ENCODE measurements at places on chromosomes 4 and X. TPM values are rescaled to one million over a fixed set of nuclear protein-coding genes. Genes with fewer than 3 reads are reported as not detected.

- DNase-seq = no peak
These were observed 35.3 kb downstream of the LGI2 start for GRCh38 chr4:24995346-24995919.

GRCh38 chr4:104860238-104861123, 286.2 kb upstream of the TET2 start:
- peak; percentile 70 for DNase-seq

- DNase-seq = no peak
These were observed 58.9 kb downstream of the HAUS3 start for GRCh38 chr4:2182994-2183393.

GRCh38 chr4:142812091-142812490, 34.0 kb downstream of the INPP4B start:
- no peak for DNase-seq

- DNase-seq = no peak
These were observed 396.3 kb upstream of the FSTL5 start for GRCh38 chr4:162560073-162560472.

- DNase-seq = no peak
These were observed 11.3 kb upstream of the SPCS3 start for GRCh38 chr4:176308441-176308840.

DNA sequence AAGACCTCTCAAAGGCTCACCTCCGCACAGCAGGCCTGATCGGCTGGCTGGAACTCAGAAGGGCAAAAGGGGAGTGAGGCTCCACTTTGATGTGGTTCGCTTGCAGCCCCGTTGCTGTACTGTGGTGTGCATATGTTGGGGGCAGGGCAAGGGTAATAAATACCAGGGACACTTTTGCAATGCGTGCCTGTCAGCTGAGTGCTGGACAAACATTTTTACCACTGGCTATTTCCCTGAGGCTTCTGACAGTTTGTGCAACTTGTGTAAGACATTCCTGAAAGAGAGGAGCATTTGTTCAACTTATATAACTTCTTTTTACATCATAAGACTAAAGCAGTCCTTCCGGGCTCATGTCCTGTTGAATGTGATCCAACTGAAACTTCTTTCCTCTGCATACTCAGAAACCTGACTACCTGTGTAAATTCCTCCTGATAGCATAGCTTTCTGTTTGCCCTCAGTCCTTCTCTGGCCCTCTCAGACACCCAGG, 82.3 kb downstream of the SPRY1 start:
- peak; percentile 57 for DNase-seq

DNA sequence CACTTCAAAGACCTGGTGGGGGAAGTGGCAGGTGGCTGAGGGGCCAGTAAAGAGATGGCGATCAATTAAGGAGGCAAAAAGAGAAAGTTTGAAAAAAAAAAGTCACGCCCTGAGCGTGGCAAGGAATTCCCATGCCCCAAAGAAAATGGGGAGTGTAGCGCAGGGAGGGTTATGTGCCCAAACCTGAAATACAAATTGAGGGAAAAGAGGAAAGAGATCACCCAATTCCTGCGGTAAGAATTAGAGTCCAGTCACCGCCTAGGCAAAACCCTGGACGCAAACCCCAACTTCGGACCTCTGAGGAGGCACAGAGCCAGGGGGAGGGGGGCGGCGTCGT, 595 bp downstream of the ENOX2 start:
- no peak for DNase-seq

DNA sequence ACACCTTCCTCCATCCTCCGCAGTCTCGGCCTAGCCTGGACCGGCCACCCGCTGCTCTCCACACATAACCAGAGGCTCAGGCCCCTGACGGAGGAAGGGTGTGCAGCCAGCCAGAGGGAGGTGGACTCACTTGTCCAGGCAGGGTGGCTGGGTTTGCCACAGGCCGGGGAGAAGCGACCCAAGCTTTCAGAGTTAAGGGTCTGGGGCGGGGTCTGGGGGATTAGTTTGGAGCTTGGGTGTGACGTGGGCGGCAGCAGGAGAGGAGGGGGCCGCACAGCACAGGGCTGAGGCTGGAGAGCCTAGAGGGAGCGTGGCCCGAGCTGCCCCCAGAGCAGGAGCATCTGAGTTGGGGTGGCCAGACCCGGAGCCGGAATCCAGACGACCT, 22.4 kb upstream of the CPLX1 start:
- DNase-seq = no peak

GRCh38 chr4:38381788-38382187, 282.2 kb upstream of the KLF3 start:
- DNase-seq = no peak

DNA sequence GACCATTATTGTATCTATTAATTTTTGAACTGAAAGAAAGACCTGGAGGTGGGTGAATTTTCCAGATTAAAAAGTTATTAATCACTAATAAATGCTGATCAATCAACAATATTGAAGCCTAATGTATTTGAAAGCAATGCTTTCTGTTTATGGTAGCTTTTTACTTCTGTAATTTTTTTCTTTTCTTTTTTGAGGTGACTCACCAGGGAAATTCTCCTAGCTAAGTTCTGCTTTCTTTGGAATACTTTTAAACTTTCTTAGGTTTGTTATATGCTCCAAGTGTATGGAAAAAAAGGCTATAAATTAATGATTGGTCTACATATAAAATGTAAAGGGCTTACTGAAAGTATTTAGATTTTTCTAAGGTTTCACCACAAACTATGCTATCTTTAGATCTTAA, 94.2 kb downstream of the MBNL3 start:
- DNase-seq = no peak

DNA sequence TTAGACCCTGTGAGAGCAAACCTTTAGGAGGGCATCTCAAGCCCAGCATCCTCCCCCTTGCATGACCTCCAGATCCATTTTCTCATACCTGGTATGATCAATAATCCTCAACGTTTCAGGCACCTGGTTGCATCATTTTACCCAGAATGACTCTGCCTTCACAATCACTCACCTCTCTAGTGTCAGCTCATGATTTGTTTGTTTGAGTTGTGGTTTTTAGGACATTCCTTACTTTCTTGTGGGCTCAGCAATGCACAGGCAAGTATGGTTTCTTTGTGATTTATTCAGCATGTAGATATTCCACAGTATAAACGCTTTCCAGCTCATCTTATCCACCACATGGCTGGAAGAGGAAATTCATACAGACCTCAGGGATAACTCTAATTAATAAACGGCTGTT, 93.6 kb upstream of the CPEB2 start:
- no peak for DNase-seq

- peak; percentile 42 for DNase-seq
These were observed 72.9 kb upstream of the STIM2 start for GRCh38 chr4:26787461-26788340.

DNA sequence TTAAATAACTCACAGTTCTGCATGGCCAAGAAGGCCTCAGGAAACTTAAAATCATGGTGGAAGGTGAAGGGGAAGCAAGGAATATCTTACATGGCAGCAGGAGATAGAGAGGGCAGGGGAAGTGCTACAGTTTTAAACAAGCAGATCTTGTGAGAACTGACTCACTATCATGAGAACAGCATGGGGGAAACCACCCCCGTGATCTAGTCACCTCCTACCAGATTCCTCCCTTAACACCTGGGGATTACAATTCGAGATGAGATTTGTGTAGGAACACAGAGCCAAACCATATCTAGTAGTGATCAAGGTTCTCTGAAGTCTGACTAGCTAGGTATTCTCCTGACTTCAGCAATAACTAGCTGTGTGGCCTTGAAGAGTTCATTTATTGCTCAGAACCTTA, 56.0 kb downstream of the BANK1 start:
- DNase-seq = no peak

DNA sequence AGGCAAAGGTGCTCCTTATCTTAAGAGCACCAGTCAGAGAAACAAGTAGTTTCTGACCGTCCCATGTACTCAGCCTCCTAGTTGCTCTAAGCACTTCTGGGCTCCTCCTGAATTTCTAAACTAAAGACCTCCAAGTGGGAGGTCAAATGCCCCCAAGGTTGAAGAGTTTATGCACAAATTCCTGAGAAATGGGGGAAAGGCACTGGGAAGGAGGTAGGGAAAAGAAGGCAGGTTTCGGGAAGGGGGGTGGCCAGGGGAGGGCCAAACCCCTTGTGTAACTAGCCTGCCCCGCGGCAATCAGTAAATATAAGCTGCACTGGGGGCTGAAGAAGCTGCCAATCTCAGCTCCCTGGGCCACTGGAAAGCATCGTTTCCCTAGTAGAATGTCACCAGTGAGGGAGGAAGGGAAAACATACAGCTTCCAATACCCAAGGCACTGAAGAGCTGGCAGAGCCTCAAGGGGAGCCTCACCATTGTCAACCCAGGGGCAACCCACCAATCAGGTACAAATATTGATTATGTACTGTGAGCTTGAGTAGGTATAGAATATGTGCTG, 3.4 kb downstream of the FOXO4 start:
- no peak for DNase-seq

GRCh38 chr4:1535926-1536578, 129.8 kb upstream of the NKX1-1 start:
- no peak for DNase-seq

Gene GNL3L
- polyA plus RNA-seq = 17.8 TPM

Gene GPRIN3
- polyA plus RNA-seq = 7.0 TPM

Gene ZNF185
- polyA plus RNA-seq = 40.6 TPM

Gene PNMA5
- polyA plus RNA-seq = 0.64 TPM
